Sigmoid colon (tissue), 7 donors: ENCODE measurements at places on chromosomes 11 and 22. TPM values are rescaled to one million over a fixed set of nuclear protein-coding genes. Genes with fewer than 3 reads are reported as not detected.

GRCh38 chr11:113179181-113179704 is 135.1 kb upstream of the TTC12 start:
- H3K27me3 ChIP-seq = no peaks in the 10 kb centered on the region
- H3K4me1 ChIP-seq = no peaks in the 10 kb centered on the region
- H3K36me3 ChIP-seq = no peaks in the 10 kb centered on the region

GRCh38 chr11:30917859-30918478 is 331.8 kb upstream of the MPPED2 start:
- no peak overlapping the region for H3K27ac ChIP-seq
- H3K27me3 ChIP-seq = no peaks in the 10 kb centered on the region
- no peak for DNase-seq
- H3K4me1 ChIP-seq = peaks cover 3% of the 10 kb centered on the region

GRCh38 chr11:126354631-126355323 is 709 bp upstream of the ST3GAL4 start:
- peak; percentile 53 for DNase-seq
- no peaks in the 10 kb centered on the region for H3K27me3 ChIP-seq
- peaks cover 81% of the 10 kb centered on the region for H3K4me1 ChIP-seq
- H3K4me3 ChIP-seq = peak overlapping the region; percentile 81
- peak overlapping the region; percentile 86 for H3K27ac ChIP-seq
- H3K36me3 ChIP-seq = no peaks in the 10 kb centered on the region

SEPTIN5 gene
- total RNA-seq = 14.5 TPM

CHCHD10 gene
- total RNA-seq = 51.5 TPM

CCDC89 gene
- 3.0 TPM for total RNA-seq
